B cell (primary cell): ENCODE measurements at places on chromosomes 3 and 15.
A peak's percentile ranks its signal among the peaks of the same experiment; 100 is the strongest.

- DNase-seq = no peak
Measured at GRCh38 chr3:113258361-113258760, 47.0 kb downstream of the BOC start.

- no peak for DNase-seq
Measured at GRCh38 chr15:85073556-85074194, 92.0 kb downstream of the PDE8A start.

DNA sequence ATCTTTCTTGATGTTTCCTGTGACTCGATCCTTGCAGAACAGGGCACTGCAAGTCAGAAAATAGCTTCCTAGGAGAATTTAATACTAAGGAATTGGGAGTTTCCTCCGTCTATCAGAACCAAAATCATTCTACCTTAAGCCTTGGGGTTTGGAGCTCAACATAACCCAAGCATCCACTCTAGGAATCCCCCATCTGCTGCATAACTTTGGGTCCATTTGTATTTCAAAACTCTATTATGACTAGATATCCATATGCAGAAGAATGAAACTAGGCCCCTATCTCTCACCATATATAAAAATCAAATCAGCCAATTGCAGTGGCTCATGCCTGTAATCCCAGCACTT is 61.7 kb upstream of the AKAP13 start:
- no peak for DNase-seq

GRCh38 chr3:169999433-169999832 is 32.8 kb downstream of the SEC62 start:
- DNase-seq = no peak

DNA sequence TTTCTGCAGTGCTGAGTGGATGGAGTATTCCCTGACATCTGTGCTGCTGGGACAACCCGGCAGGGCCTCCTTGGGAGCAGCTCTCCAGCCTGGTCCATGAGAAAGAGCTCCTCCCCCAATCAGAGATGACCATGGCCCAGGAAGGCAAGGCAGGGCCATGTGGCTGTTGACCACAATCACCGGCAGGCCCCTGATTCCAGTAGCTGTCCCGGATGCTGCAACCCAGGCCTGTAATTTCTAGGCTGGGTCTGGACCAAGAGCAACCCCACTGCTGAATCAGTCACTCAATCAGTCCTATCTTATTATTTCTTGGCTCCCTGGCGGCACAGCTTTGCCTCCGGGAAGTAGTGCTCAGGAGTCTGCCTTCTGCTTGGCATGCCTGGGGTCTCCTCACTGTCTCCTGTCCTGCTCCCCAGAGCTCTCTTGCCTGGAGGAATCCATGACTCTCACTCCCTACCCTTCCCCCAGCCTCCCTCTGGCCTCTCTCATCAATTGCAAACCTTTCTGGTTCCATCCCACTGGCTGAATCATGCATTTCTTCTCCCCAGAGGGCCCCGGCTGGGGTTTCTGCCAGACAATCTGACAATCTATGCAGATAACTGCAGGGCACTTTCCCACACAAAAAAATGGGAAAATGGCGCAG is 32.6 kb upstream of the ITGA11 start:
- no peak for DNase-seq

- DNase-seq = no peak
Measured at GRCh38 chr15:70714015-70714414, 49.3 kb downstream of the UACA start.

- DNase-seq = no peak
Measured at GRCh38 chr3:146431240-146431639, 38.1 kb downstream of the PLSCR2 start.

GRCh38 chr3:8416965-8417364 is 84.7 kb upstream of the LMCD1 start:
- no peak for DNase-seq

- DNase-seq = no peak
Measured at GRCh38 chr3:147122350-147122749, 284.0 kb downstream of the ZIC4 start.

DNA sequence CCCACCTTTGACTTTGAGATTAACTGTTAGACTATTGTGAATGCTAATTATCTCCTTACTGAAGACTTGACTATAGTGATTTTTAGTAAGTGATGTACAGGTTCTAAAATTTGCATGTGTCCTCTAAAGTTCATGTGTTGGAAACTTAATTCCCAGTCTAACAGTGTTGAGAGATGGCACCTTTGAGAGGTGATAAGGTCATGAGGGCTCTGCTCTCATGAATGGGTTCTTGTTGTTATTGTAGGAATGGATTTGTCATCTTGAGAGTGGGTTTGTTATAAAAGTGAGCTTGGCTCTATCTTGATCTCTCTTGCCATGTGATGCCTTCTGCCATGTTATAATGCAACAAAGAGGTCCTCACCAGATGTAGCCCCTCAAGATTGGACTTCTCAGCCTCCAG is 18.9 kb upstream of the LMOD3 start:
- DNase-seq = no peak

GRCh38 chr3:93924491-93924890 is 49.2 kb downstream of the PROS1 start:
- no peak for DNase-seq

- no peak for DNase-seq
Measured at GRCh38 chr3:128436214-128436613, 30.5 kb downstream of the DNAJB8 start.

DNA sequence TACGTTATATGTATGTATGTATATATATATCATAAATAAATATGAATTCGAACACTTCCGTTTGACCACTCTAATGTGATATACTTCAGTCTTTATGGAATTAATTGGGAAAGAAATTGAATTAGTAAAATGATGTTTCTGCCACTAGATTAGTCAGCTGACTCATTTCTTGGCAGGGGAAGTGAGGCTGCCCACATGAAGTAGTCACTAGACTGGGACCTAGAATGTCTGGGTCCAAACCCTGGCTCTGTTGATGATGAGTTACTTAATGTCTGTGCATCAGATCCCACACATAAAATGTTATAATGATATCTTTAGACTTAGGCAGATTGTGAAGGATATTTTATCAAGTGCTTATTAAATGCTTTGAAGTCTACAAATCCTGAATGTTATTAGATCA is 27.4 kb upstream of the ARL14 start:
- no peak for DNase-seq

DNA sequence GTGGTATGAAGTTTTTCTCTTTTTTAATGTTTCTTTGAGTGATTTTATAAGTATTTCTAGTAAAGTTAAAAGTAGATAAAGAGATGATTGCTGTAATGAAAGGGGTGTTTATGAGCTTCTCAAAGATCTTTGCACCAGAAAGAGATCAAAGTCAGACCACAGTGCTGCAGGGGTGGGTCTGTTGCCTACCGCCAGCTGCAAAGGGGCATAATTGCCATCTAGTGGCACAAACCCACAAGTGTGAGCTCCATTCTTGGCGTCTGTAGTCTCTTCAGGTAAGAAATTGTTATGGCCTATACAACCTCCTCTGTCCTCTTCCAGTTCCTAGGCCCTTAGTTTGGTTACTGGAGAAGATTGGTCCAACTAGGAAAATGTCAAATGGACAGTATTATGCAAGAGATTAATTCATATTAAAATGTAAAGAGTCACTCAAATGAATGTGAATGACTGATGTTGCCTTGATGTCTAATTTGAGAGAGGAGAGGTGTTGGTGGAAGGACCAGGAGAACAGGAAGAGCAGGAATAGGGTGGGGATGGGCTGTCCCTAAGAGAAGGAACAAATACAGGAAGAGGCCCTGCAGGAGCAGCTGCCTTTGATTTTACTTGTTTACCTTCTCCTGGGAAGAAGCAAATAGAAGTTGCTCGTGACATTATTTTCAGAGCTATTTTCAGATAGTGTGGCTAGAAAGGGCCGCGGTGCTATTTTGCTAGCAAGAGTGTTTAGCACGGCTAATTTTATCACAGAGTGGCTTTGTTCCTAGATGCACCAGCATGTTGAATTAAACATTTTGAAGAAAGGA is 53.0 kb upstream of the GSK3B start:
- DNase-seq = peak; percentile 47

DNA sequence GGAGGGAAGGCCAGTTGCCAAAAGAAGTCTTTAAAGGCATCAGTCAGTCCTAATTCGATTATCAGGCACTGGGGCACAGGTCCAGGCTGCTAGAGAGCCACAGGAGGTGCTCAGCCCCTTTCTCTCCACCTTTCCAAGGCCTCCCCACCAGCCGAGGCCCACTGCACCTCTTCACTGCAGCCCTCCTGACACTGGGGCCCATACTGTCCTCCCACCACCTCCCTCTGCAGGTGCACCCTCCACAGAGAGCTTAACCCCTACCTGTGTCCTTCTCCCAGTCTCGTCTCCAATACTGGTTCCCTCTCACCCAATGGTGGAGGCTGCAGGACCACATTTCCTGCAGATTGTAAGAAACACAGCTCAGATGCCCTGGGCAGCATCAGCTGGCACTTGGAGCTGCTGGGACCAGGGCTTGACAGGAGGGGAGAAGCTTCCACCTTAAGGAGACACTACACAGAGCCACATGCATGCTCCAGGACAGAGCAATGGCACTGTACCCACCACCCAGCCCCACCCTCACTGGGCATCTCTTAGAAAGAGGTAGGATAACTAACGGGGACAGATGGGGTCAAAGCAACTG is 81.6 kb upstream of the PRR20G start:
- no peak for DNase-seq

- DNase-seq = no peak
Measured at GRCh38 chr3:160400702-160401150, 1.3 kb downstream of the SMC4 start.

DNA sequence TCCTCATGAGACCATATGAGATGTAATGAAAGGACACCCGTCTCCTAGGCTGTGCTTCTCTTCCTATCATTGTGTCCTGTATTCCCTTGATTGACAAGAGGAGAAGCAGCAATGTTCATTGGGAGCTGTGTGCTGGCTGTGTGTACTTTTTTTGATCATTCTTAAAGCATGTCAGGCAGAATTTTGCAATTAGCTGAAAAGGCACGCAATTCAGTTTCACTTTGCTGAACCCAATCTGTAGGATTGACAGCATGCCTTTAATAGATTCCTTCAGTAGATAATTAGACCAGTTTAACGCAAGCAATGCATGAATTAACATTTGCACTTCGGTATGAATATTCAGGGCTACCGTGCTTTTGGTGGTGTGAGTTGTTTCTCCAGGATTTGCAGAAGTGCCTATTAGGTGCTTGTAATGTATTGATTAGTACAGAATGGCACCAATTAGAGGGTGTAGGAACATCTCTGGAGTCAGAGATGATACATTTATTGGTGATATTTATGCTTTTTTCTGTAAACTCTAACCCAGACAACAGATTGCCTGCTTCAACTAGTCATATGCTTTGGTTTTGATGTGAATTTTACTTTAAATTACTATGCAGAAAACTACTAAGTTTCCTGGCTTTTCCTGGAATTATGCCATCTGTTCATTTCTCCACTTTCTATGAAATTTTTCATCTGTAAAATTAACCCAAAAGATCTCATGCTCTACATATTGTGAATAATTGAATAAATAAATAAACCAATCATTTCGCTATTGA is 114.3 kb downstream of the NSUN3 start:
- no peak for DNase-seq

- DNase-seq = no peak
Measured at GRCh38 chr15:61828860-61829513, 231.3 kb downstream of the VPS13C start.

- no peak for DNase-seq
Measured at GRCh38 chr3:59443618-59444293, 393.9 kb upstream of the CFAP20DC start.

GRCh38 chr3:48278884-48279559 is 38.1 kb downstream of the ZNF589 start:
- no peak for DNase-seq

- DNase-seq = no peak
Measured at GRCh38 chr3:63056932-63057331, 181.7 kb upstream of the CADPS start.

- DNase-seq = no peak
Measured at GRCh38 chr15:37094333-37094914, 5.9 kb downstream of the MEIS2 start.

- no peak for DNase-seq
Measured at GRCh38 chr15:84111575-84111974, 124.0 kb upstream of the GOLGA6L4 start.

- DNase-seq = peak; percentile 23
Measured at GRCh38 chr3:191388823-191389222, 58.5 kb upstream of the UTS2B start.

DNA sequence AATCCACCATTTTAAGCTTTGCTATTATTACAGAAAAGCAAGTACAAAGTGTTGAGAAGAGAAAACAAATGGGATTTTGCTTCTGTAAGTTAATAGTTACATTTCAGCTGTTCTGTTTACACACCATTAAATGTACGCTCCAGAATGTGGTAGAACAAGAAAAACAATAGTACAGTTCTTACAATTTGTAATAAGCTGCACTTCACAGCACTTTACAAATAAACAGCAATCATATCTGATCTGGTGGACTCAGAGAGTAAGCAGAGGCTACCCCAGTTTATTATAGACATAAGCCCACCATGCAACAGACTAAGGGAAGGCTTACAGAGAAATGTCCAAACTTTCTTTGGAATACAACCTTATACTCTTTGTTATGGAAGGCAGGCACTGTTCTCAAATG is 126.4 kb downstream of the OXSM start:
- no peak for DNase-seq
